ENCODE measurements at places on chromosomes 7 and 10.
A peak's percentile ranks its signal among the peaks of the same experiment; 100 is the strongest.

DNA sequence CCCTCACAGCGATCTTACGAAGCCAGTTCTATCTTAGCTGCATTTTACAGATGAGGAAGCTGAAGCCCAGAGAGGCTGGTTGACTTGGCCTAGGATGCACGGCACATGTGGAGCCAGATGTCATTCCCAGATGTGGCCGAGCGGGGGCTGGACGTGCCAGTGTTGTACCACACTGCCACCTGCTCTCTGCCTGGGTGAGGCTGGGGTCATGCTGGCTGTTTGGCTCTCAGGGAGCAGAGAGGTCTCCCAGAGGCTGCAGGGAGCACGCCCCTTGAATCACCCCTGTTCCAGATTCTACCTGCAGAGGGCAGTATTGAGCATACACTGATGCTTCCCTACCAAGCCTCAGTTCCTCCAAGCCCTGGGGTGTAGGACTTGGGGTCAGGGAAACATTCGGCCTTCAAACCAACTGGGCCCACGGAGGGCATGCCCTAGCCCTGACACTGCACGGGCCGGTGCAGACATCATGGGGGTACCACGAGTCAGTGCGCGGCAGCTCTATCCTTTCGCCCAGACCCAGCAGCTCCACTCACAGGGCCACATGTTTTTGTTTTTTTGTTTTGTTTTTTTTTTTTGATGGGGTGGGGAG is 3.8 kb upstream of the GTF2IRD1 start:
- DNase-seq = peak; percentile 27

DNA sequence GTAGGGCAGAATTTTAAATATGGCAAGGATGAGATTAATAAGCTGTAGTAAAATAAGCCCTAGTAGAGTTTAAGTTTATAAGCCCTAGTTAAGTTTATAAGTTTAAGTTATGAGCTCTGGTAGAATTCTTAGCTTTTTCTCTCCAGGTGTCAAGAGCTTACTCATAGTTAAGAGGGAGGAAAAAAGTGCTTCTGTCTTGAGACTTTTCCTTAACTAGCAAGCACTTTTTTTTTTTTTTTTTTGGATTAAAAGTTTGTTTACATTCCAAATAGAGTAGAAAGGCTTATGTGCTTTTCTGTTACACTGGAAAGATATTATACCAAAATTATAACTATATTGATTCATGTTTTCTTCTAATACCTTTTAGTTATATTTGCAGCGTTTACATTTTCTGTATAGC is 25.5 kb upstream of the MPP7 start:
- no peak for DNase-seq

DNA sequence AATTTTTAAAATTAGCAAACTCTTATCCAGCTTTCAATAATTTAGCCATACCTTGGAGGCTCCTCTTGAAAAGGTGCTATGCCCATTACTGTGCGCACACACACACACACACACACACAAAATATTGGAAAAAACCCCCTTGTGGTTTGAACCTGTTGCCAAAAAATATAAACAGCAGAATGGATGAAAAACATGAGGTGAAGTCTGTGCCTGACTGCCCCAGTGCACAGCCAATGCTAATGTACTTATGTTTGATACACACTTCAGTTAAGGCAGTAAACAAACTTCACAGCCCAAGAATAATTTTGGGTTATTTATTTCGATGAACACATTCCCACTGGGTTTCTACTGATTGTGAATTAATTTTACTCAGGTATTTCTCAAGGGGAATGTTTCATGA is 113.2 kb upstream of the SEM1 start:
- no peak for DNase-seq

DNA sequence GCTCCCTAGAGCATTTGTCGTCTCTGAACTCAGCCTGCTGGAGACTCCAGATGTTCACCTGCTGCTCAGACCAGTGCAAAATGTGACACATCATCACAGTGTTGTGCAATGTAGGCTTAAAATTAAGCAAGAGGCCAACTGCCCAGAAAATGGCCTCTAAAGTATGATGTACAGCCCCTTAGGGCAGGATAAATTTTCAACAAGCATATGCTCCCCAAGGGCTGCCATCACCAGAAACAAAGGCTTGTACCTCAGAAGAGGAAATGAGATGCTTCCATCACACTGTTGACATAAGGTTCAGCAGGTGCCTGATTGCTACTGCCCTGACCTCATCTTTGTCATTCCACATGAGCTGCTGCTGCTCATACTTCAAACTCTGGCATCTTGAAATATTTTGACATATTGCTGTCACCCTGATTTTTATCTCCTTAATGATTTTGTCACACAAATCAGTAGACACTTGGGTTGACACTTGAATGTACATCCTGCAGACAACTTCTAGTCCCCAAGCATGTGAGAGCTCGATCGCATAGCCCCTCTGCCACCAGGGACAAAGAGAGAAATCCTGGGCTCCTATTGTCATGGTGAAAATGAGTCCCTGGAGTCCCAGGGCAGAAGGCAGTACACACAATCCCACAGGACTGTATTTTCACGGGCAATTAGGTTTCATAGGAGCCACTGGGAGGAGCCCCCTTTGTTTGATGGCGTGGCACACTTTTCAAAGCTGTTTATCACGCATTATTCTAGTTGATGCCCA is 219.7 kb upstream of the STK17A start:
- DNase-seq = no peak

- DNase-seq = no peak
Observed at GRCh38 chr7:29877196-29877595, 70.9 kb downstream of the WIPF3 start.

DNA sequence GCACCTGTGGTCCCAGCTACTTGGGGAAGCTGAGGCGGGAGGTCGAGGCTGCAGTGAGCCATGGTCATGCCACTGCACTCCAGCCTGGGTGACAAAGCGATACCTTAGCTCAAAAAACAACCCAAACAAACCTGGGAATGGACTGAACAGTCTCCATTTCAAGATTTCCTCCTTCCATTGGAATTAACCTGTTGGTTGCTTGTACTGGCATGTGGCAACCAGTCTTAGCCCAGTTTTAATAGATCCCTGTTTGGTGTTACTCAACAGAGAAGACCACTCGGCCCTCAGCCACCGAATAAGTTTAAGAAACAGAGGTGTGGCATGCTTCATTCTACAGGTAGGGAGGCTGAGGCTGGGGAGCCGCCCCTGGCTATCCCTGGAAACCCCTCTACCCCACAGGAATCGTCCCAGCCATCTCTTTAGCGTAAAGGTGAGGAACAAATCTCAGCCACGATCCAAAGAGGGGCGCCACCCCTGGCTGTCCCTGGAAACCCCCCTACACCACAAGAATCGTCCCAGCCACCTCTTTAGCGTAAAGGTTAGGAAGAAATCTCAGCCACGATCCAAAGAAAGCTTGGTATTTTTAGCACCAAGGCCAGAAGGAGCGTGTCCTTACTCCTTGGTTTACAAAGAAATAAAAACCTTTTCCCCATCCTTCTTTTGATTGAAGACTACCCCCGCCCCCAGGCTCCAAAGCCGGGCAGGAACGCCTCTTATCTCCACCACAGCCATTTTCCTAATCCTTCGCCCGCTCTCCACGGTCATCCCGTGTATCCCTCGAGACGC is 861 bp upstream of the TSPAN14 start:
- DNase-seq = no peak

GRCh38 chr7:70764701-70765208 is 367.2 kb upstream of the GALNT17 start:
- DNase-seq = no peak

GRCh38 chr7:104629408-104629807 is 301.0 kb downstream of the LHFPL3 start:
- DNase-seq = no peak

DNA sequence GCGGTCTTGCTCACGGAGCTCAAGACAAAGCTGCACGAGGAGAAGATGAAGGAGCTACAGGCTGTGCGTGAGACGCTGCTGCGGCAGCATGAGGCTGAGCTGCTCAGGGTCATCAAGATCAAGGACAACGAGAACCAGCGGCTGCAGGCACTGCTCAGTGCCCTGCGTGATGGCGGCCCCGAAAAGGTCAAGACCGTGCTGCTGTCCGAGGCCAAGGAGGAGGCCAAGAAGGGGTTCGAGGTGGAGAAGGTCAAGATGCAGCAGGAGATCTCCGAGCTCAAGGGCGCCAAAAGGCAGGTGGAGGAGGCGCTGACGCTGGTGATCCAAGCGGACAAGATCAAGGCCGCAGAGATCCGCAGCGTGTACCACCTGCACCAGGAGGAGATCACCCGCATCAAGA is 51.4 kb downstream of the JAKMIP3 start:
- no peak for DNase-seq

DNA sequence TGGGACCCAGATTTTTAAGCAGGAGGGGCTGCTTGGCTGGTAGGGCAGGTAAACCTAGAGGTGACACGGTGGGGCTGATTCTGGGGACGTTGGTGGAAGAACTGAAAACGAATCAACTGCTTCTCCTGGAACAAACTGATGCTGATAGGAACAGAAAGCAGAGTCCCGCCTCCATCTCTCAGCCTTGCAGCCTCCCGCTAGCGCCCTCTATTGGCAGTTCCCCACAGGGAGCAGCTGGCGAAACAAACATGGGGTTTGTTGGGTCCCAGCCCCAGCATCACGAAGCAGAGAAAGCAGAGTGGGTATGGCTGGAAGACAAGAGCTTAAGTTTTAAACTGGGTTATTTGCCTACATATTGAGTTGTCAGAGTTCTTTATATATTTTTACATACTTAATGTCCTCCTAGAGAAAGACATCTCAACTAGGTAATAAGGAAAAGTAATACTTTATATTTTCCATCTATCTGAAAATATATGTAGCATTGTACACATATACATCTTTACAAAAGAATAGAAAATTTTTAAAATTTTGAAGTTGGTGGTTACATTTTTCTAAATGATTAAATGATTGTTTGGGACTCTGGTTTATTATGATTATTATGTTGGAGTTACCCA is 42.3 kb upstream of the FOXI2 start:
- DNase-seq = peak; percentile 17

GRCh38 chr7:71308096-71308495 is 176.2 kb downstream of the GALNT17 start:
- no peak for DNase-seq

- no peak for DNase-seq
Observed at GRCh38 chr7:101702362-101702850, 73.3 kb upstream of the MYL10 start.

GRCh38 chr10:37854626-37855025 is 2.8 kb downstream of the ZNF248 start:
- no peak for DNase-seq
